T-helper 22 cell (primary cell): ENCODE measurements at places on chromosomes 5 and 9.

- no peak for DNase-seq
These were observed at the start of gene FOXD1 for GRCh38 chr5:73448463-73449136. FOXD1 (minus strand) TSS chr5:73448777; CDS start chr5:73448362, 415 bp downstream.

- no peak for DNase-seq
These were observed 218.4 kb downstream of the MED10 start for GRCh38 chr5:6159832-6160430.

DNA sequence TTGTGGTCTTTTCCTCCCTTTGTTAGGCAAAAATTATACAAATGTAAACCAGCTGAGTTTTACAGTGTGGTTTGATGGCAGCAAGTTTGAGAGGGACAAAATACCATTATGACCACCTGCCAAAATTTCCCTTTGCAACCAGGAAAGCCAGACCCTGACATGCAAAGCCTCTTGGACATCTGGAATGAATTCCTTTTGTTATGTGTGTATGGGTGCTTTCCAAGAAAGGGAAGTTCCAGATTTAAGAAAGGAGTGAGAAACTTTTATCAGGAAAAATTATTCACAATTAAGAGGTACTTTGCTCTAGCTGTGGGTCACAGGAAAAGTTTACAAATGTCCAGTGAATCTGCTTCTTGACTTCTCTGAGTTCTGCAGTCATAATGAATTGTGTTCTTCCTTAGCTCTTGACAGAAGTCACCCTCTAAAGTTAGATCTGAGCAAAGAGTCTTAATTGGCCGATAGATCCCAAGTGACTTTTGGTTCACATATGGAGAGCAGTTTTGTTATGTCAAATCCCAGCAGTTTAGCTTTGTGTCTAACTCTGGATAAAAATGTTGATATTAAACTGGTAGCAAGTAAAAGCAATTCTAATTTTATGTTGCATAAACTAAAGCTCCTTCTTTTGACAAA is 295.9 kb upstream of the ZNF608 start:
- no peak for DNase-seq

DNA sequence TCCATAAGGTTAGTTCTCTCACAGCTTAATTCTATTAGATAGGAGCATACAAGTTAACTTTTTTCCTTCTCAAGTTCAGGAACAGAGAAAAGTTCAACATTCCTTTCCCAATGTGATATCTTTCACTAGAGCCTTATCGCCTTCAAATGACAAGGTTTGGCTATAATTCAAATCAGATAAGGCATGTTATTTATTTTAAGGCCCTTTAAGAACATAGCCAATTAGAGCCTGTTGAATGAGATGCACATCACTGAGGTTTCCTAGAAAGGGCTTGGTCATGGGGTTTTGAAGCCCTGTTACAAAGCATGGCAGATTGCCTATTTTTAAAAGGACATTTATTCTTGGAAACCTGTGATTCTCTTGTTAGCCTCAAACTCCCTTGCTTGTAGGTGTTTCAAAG is 123.4 kb downstream of the BASP1 start:
- DNase-seq: no peak

DNA sequence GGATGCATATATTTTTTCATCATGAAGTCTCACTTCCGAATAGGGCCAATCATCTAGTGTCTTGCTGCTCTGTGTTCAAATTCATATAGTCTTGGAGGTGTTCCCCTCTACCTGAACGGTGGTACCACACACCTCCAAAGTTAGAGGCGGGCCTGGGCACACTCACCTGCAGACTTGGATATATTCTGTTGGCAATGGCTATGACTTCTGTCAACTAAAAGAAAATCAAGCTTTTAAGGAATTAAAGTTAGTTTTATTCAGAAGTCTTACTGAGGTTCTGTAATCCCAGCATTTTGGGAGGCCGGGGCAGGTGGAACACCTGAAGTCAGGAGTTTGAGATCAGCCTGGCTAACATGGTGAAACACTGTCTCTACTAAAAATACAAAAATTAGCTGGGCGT is 2.6 kb upstream of the NIPAL4 start:
- no peak for DNase-seq

- no peak for DNase-seq
These were observed 332.4 kb downstream of the MSX2 start for GRCh38 chr5:175056831-175057230.

DNA sequence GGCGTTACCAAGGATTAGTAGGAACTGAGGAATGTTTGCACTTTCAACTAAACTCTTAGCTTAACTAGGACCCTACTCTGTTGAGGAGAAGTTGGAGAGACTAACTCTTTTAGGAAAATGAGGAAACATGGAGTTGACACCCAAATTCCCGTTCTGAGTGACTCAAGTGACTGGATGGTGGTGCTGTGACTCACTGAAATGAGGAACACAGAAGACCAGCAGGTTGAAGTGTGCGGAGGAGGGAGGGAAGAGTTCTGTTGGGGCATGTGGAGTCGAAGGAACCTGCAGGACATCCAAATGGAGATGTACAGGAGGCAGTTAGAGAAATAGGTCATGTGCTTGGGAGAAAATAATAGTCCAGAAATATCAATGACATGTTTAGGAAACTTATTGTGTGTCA is 8.2 kb downstream of the HEXB start:
- DNase-seq: no peak

- no peak for DNase-seq
These were observed 21.6 kb downstream of the FOXE1 start for GRCh38 chr9:97874624-97875023.

- DNase-seq: no peak
These were observed 41.8 kb upstream of the TCF7 start for GRCh38 chr5:134072471-134073210.

DNA sequence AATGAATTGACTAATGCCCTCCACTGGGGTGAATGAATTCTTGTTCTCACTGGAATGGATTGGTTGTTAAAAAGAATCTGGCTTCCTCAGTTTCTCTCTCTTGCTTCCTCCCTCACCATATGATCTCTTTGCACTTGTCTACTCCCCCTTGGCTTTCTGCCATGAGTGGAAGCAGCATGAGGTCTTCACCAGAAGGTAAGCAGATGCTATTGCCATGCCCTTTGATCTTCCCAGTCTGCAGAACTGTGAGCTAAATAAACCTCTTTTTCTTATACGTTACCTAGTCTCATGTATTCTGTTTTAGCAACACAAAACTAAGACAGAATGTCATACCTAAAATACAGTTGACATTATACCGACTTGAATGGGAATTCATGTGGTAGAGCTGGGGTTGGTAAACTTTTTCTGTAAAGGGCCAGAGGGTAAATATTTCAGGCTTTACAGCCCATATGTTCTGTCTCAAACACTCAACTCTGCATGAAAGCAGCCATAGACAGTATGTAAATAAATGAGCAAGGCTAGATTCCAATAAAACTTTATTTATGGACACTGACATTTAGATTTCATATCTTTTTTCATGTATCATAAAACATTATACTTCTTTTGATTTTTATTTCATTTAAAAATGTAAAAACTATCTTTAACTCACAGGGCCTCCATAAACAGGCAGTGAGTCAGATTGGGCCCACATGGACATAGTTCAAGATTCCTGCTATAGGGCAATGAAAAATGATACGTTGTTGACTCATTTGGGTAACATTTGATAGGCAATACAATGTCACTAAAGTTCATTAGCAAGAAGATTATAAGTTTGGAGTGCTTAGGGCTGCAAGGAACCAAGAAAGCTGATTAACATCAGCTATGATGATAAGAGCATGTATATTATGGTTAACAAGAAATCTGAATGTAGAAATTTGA is 79.4 kb upstream of the TLE4 start:
- no peak for DNase-seq

- no peak for DNase-seq
These were observed 31.8 kb upstream of the FGF1 start for GRCh38 chr5:142717582-142718215.

- no peak for DNase-seq
These were observed 118.1 kb downstream of the LHFPL2 start for GRCh38 chr5:78530342-78531096.

- DNase-seq: no peak
These were observed 192.9 kb downstream of the CRB2 start for GRCh38 chr9:123548741-123549545.

DNA sequence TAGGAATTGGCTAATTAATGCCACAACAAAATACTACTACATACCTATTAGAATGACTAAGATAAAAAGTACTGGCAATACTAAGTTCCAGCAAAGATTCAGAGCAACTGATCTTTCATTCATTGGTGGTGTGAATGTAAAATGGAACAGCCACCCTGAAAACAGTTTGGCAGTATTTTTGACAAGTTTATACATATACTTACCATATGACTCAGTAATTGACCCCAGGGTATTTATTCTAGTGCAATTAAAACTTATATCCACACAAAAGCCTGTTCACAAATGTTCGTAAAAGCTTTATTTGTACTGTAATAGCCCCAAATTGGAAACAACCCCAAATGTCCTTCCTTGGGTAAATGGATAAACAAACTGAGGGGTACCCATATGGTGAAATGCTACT is 270.8 kb upstream of the ACTBL2 start:
- DNase-seq: no peak

- no peak for DNase-seq
These were observed 100.0 kb upstream of the PIK3R1 start for GRCh38 chr5:68115584-68115983.

GRCh38 chr5:91281401-91281800 is 101.7 kb downstream of the ARRDC3 start:
- no peak for DNase-seq

DNA sequence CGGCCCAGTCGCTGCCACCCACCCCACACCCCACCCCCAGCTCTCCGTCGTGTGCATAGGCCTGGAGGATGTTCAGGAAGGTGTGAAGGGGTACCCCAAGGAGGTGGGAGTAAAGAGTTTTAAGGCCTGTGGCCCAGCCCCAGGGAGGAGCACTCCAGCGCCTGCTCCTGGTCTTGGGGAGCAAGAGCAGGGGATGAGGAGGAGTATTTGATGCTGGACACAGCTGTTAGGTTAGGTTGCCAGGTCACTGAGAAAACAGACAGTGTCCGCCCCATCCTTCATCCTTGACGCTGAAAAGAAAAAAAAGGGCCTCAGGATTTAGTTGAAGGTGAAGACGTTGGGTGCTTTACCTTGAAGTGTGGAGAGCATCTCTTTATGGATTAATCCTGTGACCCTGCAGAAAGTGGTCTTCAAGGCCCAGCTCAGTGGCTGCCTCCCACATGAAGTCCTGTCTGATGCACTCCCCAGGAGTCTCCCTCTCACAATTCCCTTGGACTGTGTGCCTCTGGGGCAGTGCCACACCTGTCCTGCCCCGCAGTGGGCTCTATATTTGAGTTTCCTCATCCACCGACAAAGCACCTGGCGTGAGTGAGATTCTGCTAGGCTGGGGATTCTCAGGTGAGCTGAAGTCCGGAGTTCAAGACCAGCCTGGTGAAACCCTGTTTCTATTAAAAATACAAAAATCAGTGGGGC is 101.8 kb downstream of the SPRY4 start:
- no peak for DNase-seq

DNA sequence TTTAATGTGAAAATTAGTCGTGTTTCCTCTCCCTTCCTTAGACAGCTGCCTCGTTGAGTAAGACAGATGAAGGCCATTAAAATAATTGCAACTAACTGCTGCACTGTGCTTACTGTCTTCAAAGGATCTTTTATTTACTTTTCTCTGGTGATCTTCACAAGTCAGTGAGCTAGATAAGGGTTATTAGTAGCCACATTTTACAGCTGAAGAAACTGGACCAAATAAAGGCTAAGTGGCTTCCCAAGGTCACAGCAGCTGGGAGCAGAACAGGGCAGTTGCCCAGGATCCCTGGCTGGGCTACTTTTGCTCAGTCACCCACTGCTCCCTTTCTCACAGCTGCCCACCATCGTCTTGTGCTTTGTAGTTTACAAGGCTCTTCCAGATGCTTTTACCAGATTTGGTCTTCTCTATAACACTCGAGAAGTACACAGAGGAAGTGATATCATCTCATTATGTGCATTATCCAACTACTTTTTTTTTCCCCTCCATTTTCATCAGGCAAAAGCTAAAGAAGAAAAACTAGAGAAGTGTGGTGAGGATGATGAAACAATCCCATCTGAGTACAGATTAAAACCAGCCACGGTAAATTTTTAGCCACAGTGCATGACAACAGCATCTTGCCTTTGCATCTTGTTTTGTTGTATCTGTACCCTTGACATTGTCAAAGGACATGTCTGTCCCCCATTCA is 61.8 kb downstream of the ERAP1 start:
- no peak for DNase-seq

DNA sequence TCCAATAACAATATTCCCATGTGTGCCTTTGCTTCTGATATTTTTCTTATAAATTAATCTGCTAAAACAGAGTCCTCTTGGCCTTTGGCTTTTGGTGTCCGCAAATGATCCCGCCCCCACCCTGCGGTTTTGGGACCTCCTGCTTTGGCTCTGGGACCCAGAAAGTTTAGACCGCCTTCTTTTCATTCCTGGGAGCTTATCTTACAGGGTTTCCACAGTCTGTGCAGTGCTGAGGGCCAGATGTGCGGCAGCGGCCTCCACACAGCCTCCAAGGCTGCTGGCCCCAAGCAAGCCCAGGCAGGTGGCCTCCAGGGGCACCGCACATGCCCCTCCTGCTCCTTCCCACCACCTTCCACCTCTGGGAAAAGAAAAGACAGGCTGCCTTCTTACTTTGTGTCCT is 191.5 kb downstream of the ERCC6L2 start:
- no peak for DNase-seq

DNA sequence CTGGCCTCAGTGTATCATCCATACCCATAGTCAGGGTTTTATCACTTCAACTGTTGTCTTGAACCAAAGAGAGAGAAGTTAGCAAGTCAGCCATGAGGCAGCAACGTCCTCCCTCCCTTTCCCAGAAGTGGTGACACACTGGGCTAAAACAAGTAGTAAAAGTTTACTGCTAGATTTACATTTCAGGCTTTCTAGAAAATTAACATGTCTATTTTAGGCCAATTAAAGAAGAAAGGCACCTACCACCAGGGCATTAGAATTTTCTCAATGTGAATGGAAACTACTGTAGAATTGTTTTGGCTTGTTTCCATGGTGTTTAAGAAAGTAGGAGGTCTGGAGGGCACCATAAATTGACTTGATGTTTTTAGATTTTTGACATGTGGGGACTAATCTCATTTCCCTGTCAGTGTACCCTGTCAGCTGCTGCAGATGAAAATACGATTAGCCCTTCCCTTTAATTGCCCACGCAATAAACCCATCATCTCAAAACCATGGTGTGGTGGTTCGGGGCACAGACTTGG is 121.8 kb upstream of the ELL2 start:
- DNase-seq: no peak

DNA sequence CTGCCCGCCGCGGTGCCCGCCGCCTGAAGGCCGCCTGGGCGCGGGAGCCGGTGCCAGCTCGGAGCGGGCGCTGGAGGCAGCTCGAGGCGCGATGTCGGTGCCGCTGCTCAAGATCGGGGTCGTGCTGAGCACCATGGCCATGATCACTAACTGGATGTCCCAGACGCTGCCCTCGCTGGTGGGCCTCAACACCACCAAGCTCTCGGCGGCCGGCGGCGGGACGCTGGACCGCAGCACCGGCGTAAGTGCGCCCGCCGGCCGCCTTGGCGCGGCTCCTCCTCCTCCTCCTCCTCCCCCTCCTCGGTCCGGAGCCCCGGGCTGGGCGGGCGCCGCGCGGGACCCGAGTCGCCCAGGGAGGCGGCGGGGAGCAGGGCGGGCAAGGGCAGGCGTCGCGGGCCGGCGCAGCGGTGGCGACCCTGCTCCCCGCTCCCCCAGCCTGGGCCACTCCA is 455 bp downstream of the OLFM1 start:
- no peak for DNase-seq
